SK-N-SH (cell line): ENCODE measurements at places on chromosomes 12 and 14.

- DNase-seq = peak; percentile 55
Measured at GRCh38 chr12:32365473-32366064, 33.8 kb upstream of the FGD4 start.

DNA sequence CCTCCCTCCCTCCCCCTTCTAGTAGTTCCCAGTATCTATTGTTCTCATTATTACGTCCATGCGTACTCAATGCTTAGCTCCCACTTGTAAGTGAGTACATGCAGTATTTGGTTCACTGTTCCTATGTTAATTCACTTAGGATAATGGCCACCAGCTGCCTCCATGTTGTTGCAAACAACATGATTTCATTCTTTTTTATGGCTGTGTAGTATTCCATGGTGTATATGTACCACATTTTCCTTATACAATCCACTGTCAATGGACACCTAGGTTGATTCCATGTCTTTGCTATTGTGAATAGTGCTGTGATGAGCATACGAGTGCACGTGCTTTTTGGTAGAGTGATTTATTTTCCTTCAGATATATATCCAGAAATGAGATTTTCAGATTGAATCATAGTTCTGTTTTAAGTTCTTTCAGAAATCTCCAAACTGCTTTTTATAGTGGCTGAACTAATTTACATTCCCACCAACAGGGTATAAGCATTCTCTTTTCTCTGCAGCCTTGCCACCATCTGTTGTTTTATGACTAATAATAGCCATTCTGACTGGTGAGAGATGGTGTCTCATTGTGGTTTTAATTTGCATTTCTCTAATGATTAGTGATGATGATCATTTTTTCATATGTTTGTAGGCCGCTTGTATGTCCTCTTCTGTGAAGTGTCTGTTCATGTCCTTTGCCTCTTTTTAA lies 17.9 kb upstream of the CLEC7A start:
- no peak for DNase-seq

DNA sequence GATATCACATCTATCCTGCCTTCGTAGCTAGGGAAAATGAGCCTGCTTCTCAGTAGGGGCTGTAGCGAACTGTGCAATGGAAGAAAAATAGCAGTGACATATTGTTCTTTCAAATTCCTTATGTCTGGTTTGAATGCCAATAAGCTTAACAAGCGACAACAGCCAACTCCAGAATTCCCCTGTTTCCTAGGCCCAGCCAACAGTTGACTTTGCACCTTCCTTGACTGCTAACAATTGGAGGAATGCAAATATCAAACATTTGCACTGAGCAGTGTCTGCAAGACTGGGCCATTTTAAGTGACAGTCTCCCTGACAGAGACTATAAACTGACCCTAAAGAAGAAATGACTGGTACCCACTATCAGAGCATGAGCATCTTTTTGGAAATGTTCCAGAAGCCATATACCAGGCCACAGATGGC lies 12.0 kb upstream of the SERPINA1 start:
- no peak for DNase-seq

GRCh38 chr14:100467939-100468338 lies 119.3 kb downstream of the BEGAIN start:
- DNase-seq = no peak

DNA sequence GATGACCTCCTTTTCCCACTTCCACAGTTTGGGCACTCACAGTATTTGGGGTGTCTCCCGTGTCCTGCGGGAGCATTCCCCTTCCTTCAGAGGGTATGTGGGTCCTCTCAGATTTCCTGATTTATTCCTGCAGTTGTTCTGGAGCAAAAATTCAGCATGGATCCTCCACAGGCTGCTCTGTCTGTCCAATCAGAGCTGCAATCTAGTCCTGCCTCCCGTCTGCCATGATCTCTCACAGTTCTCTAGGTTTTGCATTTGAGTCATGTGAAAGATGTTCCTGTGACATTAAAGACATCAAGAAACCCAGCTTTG lies 435.9 kb downstream of the TMTC2 start:
- no peak for DNase-seq
